ENCODE measurements at places on chromosomes 4 and X.

DNA sequence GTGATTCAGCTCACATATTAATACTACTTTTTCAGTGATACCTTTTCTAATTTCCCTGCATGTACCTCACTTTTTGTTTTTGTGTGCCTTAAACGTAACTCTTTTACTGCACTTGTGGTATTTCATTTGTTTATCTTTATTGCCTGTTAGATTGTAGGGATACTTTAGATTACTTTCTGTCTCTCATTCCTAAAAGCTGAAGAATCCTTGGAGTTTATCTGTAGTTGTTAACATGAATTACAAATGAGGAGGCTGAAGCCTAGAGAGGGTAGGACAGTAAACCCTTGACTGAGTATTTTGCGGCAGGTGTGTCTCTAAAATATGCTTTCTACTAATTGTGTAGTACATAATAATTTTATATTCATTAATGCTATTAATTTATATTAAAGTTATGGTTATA is 34.9 kb downstream of the BMP2K start:
- no peak for DNase-seq

DNA sequence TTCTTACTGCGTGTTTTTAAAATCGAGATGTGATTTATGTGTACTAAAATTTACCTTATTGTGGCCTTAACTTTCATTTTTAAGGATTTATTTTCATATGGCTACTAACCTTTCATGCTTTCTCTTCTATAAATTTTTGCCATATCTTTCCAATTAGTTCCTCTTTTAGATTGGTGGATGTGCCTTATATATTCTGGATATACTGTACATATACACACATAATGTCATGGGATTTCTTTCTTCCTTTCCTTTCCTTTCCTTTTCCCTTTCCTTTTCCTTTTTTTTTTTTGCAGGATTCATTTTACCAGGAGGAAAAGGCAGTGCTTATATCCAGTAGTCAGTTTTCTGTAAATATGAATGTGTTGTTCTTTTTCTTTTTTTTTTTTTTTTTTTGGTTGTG is 37.2 kb downstream of the FHIP1A start:
- no peak for DNase-seq

DNA sequence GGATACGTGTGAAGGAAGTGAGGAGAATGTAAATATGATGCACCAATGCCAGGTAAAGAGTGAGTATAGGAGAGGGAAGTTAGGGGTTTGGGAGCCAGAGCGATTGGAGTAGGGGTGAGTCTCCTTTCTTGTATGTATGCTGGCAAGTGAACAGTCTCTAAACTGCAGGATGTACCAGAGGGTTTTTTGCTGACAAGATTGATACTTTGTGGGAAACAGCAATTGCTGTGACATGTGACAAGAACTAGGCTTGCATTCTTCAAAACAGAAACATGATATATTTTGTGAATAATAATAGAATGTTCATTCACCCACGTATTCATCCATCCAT is 706 bp downstream of the CHIC1 start:
- DNase-seq: no peak

DNA sequence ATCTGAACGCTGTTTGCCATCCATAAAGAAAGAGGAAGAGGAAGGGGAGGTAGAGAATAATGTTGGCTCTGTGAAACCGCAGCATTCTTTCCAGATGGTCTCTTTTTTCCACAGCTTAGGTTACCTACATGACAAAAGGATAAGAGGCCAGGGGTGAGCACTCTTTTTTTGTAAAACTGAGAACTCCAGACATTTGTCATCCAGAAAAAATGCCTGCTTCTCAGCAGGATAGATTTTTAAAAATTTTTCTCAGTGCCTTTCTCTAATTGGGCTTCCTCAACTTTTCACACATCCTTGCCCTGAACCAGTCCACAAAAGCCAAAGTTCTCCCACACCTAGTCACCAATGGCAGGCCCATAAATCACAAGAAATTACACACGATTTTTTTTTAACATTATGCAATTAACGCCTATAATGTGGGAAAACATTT is 158.1 kb upstream of the TENM3 start:
- DNase-seq: no peak

GRCh38 chr4:130648570-130648969 is 1552.6 kb downstream of the C4orf33 start:
- no peak for DNase-seq

DNA sequence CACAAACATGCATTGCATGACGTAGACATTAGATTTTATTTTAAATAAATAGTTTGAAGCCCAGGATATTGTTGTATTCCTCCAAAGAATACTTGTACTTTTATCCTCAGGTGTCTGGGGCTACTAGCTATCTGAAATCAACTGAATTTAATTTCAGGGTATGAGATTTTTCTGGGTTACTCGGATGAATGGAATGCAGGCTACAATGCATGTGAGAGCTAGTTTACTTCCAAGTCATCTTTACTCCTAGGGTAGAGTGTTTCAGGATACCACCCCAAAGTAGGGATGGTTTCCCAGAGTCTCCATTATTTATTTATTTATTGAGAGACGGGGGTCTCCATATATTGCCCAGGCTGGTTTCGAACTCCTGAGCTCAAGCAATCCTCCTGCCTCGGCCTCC is 66.4 kb downstream of the HPRT1 start:
- no peak for DNase-seq

- DNase-seq: no peak
Measured at GRCh38 chr4:186765138-186765537, 41.5 kb upstream of the FAT1 start.

DNA sequence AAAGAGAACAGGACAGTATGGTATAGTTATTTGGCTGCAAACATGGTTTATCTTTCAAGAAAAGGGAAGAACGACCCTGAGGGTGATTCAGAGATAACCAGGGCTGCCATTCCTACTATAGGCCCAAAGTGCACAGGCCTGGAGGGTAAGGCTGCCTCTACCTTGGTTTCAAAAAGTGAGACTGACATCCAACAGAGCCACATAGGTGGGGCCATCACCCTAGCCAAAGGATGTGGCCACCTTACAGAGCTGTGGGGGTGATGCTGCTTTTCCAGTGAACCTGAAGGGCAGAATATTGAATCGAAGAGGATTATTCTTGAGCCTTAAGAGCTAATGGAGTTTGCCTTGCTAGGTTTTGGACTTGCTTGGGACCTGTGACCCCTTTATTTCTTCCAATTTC is 15.7 kb downstream of the SH2D1A start:
- DNase-seq: no peak

DNA sequence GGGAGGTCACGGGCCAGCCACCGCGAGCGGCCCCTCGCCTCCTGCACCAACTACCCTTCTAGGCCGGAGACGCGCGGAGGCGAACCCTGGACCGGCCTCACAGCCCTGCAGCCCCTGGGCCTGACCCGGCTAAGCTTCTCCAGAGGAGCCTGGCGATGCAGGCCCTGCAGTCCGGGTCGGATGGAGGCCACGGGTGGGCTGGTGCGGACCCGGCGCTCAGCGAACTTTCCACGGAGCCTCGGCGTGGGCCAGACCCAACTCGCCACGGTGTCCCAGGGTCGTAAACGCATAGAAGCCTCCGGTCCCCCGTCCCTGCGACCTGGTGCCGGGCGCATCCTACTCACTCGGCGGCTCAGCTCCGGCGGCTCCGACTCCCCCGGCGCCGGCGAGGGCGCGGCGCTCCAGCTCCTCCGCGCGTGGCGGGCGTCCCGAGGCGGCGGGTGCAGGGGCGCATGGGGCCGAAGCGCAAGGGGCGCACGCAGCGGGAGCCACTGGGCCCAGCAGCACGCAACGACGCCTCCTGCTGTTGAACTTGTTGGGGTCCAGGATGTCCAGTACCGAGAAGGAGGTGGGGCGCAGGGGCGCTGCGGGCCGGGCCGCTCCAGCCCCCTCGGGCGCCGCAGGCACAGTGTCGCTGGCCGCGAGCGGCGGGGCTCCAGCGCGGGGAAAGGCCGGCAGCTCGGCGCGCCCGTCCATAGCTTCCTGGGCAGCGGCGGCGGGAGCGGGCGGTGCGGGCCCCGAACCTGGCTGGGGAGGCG is 427 bp downstream of the NKX1-1 start:
- DNase-seq: no peak

DNA sequence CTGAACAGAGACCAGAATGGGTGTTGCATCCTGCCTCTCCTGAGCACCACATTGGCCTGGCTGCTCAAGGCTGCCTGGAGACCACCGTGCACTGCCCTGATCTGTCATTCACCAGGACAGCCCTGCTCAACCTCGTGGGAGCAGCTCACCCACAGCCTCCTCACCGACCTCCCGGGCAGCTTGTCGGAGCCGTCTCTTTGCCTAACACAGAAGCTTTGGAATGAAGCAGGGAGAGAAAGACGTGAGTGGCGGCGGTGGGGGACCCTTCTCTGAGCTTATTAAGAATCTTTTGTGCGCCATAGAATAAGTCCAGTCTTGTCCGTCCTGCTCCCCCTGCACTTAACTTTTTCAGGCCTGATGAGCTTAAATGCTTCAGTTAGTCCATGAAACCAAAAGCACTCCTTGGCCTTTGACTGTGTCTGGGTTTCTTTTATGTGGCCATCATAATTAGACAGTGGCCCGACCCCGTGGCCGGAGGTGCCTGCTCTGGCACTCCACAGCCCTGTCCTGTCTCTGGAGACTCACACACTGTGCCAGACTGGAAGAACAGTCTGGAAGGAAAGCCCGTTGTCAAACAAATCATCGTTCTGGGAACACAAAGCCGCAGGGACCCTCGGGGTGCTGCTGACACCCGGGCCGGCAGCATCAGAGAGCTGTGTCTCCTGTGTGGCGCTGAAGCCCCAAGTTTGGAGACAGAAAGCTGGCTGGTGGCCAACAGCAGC is 192.8 kb downstream of the BCOR start:
- DNase-seq: no peak

DNA sequence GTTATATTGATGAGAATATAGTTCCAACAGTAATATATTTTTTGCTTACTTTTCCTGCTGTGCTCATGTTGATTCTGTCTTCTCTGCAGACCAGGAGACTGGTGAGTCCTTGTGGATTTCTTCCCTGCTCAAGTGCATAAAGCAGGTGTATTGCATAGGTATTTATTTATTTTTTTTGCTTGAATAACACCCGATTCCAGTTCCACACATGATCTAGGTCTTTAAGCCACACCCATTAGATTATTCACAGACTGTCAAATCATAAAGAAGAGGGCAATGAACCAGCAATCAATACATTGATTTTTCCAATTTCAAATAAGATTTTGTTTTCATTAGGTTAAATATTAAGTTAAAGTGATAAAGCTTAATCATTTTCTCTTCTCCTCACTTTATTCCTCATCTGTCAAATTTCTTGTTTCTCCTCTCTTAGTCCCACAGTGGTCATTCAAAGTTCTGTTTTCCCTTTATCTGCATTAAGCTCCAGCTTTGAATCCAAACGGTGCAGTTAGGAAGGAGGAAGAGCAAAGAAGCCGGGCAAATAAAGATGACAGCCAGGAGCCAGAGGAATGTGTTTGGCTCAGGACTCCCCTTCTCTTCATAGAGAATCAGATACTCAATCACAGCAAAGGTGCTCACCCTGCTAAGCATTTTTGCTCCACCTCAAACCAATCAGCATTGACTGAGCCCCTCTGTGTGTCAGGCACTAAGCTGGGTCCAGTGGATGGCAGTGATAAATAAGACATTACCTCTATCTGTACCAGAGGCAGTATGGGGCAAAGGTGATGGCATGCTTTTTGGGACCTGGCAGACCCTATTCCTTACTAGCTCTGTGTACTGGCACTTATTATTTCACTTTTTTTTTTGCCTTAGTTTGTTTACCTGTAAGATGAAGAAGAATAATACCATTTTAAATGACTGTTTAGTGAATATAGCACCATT is at the start of gene ADH1A:
Gene ADH1A, minus strand, starts transcription at position 138 of the 939 bp plus-strand sequence. Its CDS starts 71 bp downstream, at position 67.
- no peak for DNase-seq

- no peak for DNase-seq
Measured at GRCh38 chr4:150585611-150586010, 3.7 kb downstream of the MAB21L2 start.

GRCh38 chr4:100208459-100208858 is 18.2 kb upstream of the DDIT4L start:
- DNase-seq: no peak

- DNase-seq: no peak
Measured at GRCh38 chrX:29082558-29082957, 495.3 kb downstream of the IL1RAPL1 start.

DNA sequence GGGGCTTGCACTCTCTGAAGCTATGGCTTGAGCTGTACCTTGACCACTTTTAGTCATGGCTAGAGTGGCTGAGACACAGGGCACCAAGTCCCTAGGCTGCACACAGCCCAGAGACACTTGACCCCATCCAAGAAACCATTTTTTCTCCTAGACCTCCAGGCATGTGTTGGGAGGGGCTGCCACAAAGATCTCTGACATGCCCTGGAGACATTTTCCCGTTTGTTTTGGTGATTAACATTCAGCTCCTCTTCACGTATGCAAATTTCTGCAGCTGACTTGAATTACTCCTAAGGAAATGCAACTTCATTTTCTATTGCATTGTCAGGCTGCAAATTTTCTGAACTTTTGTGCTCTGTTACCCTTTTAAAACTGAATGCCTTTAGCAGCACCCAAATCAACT is 142.6 kb downstream of the TECRL start:
- no peak for DNase-seq

- DNase-seq: no peak
Measured at GRCh38 chrX:22795671-22796070, 204.1 kb upstream of the DDX53 start.

- DNase-seq: no peak
Measured at GRCh38 chr4:12881945-12882584, 602.1 kb downstream of the RAB28 start.

DNA sequence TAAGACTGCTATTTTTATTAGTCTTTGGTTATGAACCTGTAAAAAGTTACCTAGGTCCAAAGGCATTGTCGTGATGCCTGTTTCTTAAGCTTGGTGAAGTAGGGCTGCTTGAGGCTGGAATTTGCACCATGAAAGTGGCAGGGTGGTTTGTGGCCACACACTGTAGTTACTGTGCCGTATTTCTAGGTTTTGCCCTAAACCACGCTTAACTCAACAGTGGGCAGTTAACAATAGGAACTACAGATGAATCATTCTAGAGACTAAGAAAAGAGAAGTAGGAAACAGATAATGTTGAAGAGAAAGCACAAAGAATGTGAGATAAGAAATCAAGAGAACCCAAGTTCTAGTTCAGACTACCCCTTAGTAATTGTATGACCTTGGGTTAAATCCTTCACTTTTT is 11.5 kb downstream of the ETNPPL start:
- no peak for DNase-seq

DNA sequence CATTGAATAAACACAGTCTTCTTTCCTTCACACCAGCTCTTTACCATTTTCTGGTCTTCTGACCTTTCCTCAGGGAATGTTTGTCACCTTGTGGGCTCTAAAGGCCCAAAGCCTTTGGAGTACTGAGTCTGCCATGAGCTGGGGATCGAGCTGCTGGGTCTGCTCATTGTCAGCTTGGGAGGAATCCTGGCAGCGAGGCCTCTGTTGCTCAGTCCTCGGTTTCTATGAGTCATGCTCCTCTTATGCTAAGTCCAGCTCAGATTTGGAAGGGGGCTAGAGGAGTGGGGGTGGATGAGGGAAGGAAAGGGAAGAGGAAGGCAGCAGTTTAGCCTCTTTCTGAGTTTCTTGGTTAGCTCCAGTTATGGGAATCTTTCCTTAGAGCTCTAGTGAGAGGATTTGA is 31.1 kb downstream of the NHSL2 start:
- no peak for DNase-seq
